ENCODE measurements at places on chromosomes 6 and 20.
A peak's percentile ranks its signal among the peaks of the same experiment; 100 is the strongest.

DNA sequence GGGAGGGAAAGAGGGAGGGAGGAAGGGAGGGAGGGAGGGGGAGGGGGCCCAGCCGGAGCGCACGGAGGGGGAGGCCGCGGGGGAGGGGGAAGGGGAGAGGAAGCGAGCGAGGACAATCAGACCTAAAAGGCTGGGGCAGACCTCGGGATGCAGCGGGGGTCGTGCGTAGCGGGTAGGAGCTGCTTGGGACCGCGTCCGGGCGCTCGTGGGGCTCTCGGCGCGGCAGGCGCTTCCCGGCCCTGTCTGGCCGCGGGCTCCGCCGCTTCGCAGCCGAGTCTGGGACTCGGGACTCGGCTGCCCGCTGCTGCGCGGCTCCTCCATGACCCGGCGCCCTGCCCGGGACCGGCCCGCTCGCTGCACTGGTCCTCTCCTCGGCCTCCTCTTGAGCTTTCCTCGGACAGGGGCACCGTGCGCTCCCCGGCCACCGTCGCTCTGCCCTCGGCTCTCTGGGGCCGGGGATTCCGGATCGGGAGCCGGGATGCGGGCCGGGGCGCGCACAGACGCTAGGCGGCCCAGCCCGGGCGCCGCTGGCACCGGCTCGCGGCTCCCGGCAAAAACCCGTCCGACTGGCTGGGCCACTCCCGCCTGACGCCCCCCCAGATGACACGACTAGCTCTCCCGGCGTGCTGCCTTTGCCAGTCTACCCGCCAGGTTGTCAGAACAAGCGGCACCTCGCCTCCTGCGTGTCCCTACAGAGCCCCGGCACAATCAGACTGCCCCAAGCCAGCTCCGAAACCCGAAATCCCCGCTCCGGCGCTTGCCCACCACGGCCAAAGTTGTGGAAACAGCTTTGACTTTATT lies 2.2 kb downstream of the TFAP2A start:
- peak; percentile 47 for DNase-seq

- no peak for DNase-seq
Observed at GRCh38 chr6:26224547-26224912, 137.3 kb downstream of the HFE start.

- peak; percentile 45 for DNase-seq
Observed at GRCh38 chr6:22025468-22026163, 271.2 kb downstream of the PRL start.

DNA sequence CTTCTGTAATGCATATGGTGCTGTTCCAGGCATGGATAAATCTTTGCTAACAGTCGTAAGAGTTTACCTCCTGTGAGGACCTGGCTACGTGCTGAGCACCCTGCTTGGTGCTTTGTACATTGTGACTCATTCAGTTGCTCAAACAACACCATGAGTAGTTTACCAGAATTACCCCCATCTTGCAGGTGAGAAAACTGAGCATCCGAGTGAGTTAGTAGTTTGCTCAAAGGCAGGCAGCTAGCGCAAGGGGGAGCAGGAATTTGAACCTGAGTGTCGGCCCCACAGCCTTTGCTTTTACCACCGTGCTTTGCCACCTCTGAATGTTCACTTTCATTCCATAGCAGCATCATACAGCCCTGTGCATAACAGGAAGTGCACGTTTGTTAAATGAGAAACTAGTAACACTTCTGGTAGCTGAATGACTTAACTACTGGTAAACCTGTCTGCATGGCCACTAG lies 121.9 kb downstream of the MTHFD1L start:
- no peak for DNase-seq

GRCh38 chr6:161254464-161255253 lies 19.2 kb downstream of the AGPAT4 start:
- no peak for DNase-seq

GRCh38 chr6:31634969-31635575 lies 14.6 kb downstream of the PRRC2A start:
- no peak for DNase-seq

GRCh38 chr20:38325905-38326304 lies 20.4 kb upstream of the LBP start:
- DNase-seq: no peak

DNA sequence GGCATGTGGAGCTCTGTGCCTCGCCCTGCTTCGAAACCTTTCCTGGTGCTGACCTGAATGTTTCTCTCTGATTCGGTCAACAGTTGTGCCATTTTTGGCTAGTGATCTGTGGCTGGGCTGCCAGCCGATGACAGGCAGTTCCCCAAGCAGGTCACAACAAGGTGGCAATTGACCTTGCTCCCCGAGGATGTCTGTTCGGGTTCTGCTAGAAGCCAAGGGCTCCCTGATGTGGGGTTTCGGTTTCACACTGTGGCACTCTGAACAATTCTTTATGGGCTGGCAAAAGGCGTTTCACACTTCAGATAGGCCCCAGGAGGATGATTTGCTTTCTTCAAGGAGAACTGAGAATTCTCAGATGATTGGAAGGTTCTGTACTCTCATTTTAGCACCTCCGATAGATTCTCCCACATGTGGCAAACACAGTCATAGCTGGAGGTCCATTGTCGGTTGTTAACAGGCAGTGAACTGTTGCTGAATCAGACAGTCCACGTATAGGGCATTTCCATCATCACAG lies 135.6 kb downstream of the SLC24A3 start:
- no peak for DNase-seq

GRCh38 chr20:59120491-59120890 lies 43.1 kb upstream of the ZNF831 start:
- peak; percentile 75 for DNase-seq

- no peak for DNase-seq
Observed at GRCh38 chr20:45014671-45015415, 48.5 kb downstream of the STK4 start.

DNA sequence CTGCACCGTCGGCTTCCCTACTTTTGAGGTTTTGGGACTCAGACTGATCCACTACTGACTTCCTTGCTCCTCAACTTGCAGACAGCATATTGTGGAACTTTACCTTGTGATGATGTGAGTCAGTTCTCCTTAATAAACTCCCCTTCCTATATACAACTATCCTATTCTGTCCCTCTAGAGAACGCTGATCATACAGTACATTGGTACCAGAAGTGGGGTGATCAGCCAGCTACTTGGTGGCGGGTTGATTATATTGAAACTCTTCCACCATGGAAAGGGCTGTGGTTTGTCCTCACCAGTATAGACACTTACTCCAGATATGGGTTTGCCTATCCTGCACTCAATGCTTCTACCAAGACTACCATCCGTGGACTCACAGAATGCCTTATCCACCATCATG lies 7.6 kb upstream of the TAF4 start:
- no peak for DNase-seq

- no peak for DNase-seq
Observed at GRCh38 chr6:41805830-41806774, 18.6 kb downstream of the TOMM6 start.

- DNase-seq: no peak
Observed at GRCh38 chr6:168615837-168616236, 174.9 kb downstream of the SMOC2 start.

Measured in suppressor macrophage (primary cell).